ENCODE measurements at places on chromosomes 3 and 15.

DNA sequence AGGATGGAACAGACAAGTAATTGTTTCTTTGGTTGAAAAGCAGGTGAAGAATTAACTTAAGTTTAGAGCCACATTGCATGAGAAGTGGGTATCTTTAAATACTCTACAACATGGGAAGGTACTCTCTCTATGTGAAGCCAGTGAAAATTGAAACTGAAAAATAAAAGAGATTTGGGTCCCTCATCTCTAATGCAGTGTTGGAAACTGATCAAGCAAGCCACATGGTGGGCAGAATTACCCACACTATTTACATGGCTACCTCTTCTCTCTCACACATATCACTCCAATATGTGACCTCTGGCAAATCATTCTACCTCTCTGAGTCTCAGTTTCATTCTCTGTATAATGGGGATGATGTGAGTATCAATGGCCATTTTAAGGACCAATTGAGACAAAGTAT is 339.0 kb downstream of the IL5RA start:
- no peak for DNase-seq

DNA sequence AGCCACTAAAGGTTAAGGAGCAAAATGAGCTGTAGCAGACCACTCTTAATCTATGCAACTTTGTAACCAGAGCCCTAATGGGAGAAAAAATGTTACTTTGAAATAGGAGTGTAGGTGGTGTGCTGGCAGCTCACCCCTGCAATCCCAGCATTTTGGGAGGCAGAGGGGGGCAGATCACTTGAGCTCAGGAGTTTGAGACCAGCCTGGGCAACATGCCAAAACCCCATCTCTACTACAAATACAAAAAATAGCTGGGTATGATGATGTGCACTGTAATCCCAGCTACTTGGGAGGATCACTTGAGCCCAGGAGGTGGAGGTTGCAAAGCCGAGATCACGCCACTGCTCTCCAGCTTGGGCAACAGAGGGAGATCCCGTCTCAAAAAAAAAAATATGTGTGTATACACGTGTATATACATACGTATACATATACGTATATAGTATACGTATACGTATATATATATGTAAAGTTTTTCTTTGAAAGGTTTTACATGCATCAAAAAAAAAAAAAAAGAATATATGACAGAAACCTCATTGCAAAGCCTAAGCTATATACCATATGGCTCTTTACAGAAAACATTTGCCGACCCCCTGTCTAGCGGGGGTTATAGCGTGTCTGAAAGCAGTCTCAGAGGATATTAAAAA is 15.7 kb downstream of the CAPN7 start:
- no peak for DNase-seq

GRCh38 chr15:63530235-63530634 is 25.8 kb downstream of the USP3 start:
- no peak for DNase-seq

- DNase-seq: peak; percentile 83
These were observed 25.3 kb downstream of the ANP32A start for GRCh38 chr15:68795298-68795848.

DNA sequence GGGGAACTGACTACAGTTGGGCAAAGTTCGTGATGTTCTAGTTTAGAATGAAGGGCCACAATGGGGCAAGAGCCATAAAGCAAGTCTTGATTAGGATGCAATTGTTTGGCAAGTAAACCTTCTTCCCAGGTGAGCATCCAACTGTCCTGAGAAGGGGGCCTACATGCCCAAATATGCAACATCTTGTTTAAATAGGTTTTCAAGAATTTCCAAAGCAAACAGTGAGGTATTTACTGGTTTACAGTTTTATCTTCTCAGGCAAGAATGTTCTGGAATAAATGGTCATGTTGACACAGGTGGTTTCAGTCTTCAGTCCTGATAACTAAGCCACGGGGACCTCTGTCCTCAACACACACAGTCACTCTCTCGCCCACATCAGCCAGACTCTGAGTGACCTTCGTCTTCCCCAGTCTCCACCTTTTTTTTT is 90.3 kb upstream of the FAM174B start:
- DNase-seq: no peak

DNA sequence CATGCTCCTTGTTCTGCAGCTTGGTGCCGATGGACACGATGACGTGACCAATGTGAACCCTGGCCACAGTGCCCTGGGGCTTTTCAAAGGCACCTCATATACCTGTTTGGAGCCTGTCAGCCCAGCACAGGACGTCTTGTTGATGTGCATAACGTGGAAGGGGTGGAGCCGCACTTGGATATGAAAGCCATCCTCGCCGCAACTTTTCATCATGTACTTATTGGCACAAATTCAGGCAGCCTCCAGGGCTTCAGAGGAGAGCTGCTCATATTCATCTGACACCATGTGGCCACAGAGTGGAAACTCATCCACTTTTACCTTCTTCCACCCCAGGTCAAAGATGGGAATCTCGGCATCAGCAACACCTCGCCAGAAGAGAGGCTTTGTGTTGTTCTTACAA is 24.7 kb downstream of the POPDC2 start:
- DNase-seq: no peak

- no peak for DNase-seq
These were observed 58.2 kb upstream of the CMTM8 start for GRCh38 chr3:32180141-32180784.

- no peak for DNase-seq
These were observed 21.0 kb upstream of the MCF2L2 start for GRCh38 chr3:183449391-183449790.

- no peak for DNase-seq
These were observed 311.1 kb downstream of the VPS13C start for GRCh38 chr15:61749169-61749568.

DNA sequence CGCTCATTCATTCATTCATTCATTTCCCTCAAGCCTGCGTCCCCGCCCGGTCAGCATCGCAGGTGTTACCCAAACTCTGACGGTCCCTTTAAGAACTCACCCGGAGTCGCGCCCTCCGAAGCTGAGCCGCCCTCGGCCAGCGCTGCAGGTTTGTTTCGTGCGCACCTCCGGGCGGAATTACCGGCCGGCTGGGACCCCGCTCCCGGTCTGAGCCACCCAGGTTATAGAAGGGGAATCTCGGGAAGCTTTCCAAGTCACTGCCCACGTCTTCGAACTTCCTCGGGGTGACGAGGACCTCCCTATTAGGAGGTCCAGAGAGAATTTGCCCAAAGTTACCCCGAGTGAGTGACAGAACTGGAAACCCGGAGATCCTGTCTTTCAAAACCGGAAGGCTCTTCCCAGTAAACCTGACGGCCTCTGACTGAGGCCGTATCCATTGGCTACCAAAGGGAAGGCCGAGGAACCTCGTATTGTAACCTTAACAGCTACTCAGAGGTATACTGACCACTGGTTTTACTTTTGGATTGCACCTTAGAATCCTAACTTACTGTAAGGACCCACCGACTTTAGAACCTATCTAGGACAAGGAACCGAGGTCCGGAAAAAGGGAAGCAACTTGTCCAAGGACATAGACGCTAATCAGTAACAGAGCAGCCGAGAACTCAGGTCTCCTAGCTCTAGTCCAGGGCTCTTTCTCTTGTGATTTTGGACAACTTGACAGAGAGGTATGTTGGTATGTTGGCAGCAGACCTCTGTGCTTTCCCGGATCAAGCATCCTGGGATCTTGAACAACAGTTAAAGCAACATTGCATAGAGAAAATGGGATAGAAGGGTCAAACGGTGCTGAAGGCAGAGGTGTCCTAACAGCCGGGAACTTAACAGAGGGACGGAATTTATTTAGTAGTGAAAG is 788 bp upstream of the DLG1 start:
- DNase-seq: no peak

DNA sequence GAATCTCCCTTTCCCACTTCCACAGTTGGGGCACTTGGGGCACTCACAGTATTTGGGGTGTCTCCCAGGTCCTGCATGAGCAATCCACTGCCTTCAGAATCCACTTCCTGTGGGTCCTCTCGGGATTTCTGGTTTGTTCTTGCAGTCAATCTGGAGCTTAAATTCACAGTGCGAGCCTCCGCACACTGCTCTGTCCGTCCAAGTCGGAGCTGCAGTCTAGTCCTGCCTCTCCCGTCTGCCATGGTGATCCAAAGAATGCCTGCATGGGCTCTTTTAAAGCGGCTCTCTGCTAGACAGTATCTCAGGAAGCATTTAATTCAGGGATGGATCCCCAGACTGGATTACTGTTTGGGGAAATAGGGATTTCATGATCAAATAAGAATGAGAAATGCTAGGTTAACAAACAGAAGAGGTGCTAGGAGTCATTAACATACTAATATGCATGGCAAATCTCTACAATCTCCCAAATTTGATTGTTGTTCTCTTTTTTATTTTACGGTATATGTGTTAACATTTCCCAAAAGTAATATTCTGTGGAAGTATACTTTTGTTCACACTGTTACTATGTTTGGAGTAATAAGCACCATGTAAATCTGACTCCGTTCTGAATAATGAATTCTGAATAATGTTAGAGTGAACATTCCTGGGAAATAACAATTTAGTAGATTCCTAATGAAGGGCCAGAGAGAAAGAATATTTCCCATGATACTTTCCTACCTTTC is 142.5 kb downstream of the HCN4 start:
- DNase-seq: no peak

DNA sequence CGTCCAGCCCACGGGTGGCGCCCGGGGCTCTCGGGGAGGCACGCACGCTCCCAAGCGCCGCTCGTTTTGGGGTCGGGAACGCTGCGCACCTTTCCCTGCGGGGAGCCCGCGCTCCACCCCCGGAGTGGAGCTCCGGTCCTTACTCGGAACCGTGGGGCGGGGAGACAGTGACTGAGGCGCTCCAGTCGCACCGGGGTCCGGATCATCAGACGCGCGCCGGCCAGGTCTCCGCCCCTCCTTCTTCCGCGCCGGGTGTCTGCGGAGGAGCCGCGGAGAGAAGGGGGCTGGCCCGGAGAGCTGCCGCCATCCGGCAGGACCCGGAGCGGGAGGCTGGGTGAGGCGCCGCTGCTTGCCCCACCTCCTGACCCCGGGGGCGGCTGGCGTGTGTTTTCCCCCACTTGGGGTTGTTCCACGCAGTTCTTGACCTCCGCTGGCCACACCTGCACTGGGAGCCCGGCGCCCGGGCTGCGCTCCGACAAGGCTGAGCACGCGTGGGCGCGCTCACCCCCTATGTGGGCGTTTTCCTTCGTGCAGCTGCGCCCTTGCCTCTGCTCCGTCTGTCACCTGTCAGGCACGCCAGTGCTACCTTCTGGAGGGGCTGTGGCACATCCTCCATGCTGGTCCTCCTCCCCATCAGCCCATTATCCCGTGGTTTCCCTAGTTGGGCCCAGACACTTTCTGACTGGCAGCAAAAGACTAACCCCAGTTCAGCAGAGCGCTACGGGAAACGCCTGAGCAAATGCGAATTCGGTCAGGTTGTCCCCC is at the start of gene MCF2L2:
Gene MCF2L2 (minus strand): TSS at position 173 of the 765 bp plus-strand sequence. CDS start 642 bp downstream, outside the sequence.
- no peak for DNase-seq

GRCh38 chr3:131326307-131326706 is 55.3 kb upstream of the NUDT16 start:
- DNase-seq: no peak

GRCh38 chr3:70360979-70361760 is 48.7 kb upstream of the MDFIC2 start:
- DNase-seq: no peak

- no peak for DNase-seq
These were observed 58.5 kb downstream of the MBNL1 start for GRCh38 chr3:152327203-152327602.

DNA sequence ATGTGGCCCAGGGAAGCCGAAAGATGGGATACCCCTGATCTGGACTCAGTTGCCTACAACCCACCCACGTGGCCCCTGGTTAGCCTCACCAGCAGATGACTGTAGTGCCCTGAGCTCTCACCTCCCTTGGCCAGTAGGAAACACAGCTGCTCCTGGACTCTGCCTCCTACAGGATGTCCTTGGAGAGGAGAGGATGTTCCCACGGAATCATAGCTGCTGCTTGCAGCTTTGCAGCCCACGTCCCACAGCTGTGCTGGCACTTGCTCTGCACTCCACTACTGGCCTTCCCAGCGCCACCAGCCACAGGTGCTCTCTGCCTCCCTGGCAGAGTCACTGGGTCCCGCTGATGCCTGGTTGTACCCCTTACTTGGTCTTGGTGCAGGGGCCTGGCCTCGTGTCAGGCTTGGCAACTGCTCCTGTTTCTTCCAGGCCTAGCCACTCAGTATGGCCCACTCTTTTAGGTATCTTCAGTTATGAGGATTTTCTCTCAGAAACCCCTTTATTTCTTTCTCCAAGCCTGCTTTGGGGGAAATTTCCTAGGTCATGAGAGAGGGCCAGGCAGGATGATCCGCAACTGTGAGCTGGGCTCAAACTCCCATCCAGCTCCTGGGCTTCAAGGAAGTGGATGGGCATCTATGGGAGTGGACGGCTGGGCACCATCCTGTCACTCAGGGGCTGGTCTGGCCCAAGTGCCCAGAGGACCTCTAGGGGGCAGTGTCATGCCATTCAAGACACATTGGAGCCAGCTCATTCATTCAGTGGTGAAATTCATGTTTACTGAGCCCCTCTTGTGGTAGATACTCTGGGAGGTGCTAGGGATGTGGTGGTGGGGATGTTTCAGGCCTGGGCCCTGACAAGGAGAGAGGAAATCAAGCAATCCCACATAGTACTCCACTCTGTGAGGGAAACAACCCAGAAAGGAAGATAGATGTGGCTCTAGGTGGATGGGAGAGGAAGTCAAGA is 16.2 kb upstream of the VILL start:
- DNase-seq: peak; percentile 32

GRCh38 chr15:58628206-58628947 is 121.1 kb downstream of the ADAM10 start:
- DNase-seq: peak; percentile 62

- no peak for DNase-seq
These were observed 2.6 kb downstream of the APBA2 start for GRCh38 chr15:28888302-28888894.

DNA sequence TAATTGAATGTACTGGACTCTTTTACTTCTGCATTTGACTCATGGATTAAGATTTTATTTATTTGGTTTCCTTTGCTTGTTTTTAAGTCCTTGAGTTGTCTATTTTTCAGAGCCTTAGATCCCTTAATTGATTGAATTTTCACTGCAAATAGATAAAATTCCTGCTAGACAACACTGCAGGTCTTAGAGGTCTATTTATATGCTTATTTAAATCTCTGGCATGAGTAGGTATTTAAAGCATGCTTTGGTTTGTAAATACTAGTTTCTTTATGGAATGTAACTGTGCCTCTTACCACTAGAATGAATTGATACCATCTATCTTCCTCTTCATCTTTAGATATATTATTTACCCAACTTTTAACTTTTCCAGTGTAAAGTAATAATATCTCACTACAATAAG is 20.0 kb downstream of the PLSCR5 start:
- DNase-seq: no peak

- no peak for DNase-seq
These were observed 57.1 kb upstream of the TLE3 start for GRCh38 chr15:70154718-70155347.
